ENCODE measurements at places on chromosomes 5 and 9.

GRCh38 chr5:107776506-107776905, 105.8 kb upstream of the EFNA5 start:
- DNase-seq = no peak

GRCh38 chr9:15308511-15308910, 1.5 kb upstream of the TTC39B start:
- DNase-seq = no peak

DNA sequence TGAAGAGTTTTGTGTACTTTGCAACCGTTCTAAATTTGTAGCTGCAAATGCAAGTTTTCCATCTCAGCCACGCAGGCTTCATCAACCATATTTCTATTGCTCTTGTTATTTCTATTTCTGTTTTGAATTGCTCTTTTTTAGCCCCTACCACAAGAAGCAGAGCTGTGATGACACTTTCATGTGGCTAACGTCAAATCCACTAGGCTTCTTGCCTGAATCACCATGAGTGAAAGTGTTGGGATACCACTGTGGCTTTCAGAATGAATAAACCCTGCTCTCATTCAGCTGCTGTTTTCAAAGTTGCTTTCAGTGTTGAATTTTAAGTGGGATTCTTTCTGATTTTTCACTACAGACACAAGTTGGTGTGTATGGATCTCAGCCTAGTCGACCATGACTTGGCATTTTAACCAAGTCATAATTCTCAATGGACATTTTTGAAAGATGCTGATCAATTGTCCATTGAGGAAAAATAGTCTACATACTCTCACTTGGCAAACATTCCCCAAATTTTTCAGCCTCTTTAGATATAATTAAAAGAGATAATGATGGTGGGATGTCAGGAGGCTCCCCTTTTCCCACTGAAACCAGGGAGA, 41.0 kb upstream of the MTAP start:
- DNase-seq = no peak

DNA sequence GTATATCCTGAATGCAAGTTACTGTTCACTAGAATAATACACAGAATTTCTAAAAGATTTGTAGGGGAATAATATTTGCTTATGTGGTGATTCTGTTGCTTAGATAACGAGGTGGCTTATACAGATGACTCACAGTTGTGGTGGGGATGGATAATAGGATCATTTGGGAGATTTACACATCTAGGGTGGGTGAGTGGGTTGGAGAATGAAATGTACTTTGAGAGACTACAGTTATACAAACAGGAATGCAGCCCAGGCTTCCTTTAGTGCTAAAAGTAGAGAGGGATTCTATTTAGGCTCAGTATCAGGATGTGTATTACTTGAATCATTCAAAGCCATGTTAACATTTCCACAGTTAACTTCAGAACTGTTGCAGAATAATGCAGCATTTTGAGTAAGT, 1.8 kb downstream of the CTXN3 start:
- DNase-seq = no peak

DNA sequence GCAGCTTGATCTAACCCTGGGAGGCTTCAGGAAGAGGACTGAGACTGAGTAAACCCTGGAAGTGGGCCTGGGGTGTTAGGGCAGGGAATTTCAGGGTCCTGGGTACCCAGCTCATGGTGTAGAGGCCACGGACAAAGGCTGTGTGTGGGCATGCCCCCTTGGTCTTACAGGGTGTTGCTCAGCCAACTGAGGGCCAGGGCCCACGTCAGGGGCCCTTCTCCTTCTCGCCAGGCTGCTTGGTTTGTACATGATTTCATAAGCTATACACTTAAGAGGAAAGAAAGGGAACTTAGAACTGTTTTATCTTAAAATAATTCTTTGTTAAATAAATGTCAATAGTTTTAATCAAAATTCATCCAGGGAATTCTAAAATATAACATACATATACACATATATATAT, 95.4 kb downstream of the TLE4 start:
- DNase-seq = no peak

DNA sequence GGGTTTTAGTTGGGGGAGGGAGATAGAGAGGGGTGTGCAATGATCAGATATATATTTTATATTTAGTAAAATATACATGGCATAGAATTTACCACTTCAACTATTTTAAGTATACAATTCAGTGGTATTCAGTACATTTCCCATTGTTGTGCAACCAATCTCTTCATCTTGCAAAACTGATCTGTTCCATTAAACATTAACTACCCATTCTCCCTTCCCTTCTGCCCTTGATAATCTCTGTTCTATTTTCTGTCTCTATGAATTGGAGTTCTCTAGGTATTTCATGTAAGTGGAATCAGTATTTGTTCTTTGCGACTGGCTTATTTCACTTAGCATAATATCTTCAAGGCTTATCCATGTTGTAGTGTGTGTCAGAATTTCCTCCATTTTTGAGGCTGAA, 38.6 kb downstream of the TGFBI start:
- DNase-seq = no peak

DNA sequence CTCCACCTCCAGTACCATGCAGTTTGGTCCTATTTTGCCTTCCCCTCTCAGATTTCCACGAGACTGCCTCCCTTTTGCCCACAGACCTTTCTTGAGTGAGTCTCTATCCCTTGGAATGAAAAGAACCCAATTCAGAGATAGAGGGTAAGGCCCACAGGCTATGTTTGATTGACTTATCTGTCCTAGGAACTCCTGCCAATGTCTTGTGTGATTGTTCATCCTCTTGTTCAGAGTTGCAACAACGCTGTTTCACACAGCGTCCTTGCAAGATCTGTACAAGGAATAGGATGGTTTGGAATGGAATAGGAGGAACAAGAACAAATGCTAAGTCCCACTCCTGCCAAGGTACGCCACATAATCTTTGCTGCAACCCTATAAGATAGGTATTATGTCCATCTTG, 142.2 kb upstream of the ABCA1 start:
- DNase-seq = no peak

- no peak for DNase-seq
Observed at GRCh38 chr5:96637196-96637595, 25.0 kb upstream of the CAST start.

GRCh38 chr5:150293091-150293941, 3.7 kb upstream of the CAMK2A start:
- peak; percentile 67 for DNase-seq

- no peak for DNase-seq
Observed at GRCh38 chr5:5183189-5183699, 43.1 kb downstream of the ADAMTS16 start.

GRCh38 chr5:137622850-137623249, 113.0 kb downstream of the KLHL3 start:
- peak; percentile 88 for DNase-seq

DNA sequence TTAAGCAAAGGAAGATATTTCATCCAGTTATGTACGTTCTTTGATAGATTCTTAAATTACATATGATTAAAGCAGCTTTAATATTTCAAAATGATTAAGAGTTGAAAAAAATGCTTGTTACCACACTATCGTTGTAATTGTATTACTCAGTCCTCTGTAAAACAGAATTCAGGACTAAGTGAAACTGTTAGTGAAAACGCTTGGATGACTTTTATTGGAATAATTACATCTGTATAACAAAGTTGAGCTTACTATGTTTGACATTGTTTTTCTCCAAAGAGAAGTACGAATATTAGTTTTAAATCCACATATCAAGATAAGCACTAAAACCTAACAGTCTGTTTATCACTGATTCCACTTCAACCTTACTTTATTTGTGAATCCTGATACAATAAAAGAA, 8.7 kb upstream of the NADK2 start:
- DNase-seq = no peak

DNA sequence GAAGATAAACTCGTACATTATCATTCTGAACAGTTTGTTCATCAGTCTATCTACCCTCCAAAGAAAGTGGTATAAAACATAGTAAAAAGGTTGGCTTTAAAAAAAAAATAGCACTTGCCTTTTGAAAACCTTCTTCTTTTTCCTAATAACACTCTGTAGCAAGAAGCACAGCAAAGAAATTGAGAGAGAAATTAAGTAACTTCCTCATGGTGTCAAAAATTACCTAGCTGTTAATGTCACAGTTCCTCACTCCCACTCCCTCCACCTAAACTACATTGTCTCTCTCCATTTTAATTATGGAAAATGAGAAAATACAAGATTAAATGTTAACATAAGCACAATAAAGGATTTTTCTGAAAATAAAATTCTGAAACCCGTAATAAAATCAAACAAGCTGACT, 72.2 kb downstream of the CERT1 start:
- DNase-seq = no peak

DNA sequence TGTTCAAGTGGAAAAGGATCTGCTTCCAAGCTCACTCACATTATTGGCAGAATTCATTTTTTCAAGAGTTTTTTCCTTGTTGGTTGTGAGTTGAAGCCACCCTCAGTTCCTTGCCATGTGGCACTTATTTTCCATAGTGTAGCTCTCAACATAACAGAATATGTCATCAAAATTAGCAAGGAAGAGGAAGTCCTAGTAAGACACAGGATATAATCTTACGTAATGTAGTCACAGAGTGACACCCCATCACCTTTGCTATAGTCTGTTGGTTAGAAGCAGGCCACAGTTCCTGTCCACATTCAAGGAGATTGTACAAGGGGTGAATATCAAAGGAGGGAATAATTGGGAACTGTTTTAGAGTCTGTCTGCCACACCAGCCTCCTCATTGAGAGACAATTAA, 15.7 kb downstream of the IRGM start:
- no peak for DNase-seq

DNA sequence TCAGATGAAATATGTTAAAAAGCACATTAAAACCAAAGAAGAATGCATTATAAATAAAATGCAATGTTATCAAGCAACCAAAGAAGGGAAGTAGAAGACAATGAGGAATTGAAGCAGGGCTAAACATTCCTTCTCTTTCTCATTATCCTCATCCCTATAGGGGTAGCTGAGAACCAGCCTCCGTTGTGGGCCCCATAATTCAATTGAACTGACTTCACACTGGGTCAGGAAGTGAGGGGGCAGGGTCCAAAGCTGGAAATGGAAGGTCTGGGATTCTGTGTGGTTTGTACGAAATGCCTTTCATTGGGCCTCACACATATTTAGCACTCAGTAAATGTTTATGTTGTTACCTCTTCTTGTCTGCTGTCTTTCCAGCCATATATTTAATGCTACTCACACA, 220.4 kb upstream of the CD180 start:
- DNase-seq = no peak

Measured in cardiac septum (tissue), 1 donor.